ENCODE measurements at places on chromosomes 1 and 21.

DNA sequence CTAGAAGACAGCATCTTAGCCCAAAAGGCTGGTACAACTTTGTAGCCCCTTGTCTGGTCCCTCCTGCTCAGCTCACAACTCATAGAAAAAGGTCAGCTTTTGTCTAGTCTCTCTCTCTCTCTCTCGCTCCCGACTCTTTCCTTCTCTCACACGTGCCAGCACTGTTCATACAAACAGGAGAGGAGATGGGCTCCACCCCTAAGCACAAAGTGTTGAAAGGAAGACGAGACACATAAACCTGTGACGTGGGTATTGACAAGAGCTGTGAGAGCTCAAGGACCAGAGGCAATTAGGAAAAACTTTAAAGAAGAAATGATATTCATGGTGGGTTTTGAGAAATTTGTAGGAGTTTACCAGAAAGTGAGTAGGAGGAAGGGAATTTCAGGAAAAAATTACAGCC, 23.6 kb upstream of the KCNC4 start:
- no peak for DNase-seq

- DNase-seq = no peak
These were observed 16.3 kb downstream of the CCDC17 start for GRCh38 chr1:45607404-45608074.

- DNase-seq = no peak
These were observed 401.5 kb downstream of the RPS6KC1 start for GRCh38 chr1:213452501-213452900.

DNA sequence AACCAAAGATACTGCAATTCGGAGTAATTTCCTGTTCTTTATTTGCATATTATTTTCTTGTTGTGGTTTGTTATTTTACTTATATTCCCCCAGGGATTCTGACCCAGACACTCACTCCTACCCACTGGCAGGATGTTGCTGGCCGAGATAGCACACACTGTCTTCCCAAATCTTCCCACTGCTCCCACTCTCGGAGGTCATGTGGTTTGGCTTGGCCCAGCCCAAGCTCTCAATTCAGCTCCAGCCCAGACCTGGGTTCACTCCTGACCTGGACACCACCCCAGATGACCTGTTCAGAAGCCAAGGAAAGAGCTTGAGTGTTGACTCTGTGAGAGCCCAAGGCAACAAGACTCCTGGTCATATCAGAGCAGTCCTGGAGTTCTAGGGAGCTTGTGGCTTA, 1.2 kb upstream of the FAM43B start:
- no peak for DNase-seq

DNA sequence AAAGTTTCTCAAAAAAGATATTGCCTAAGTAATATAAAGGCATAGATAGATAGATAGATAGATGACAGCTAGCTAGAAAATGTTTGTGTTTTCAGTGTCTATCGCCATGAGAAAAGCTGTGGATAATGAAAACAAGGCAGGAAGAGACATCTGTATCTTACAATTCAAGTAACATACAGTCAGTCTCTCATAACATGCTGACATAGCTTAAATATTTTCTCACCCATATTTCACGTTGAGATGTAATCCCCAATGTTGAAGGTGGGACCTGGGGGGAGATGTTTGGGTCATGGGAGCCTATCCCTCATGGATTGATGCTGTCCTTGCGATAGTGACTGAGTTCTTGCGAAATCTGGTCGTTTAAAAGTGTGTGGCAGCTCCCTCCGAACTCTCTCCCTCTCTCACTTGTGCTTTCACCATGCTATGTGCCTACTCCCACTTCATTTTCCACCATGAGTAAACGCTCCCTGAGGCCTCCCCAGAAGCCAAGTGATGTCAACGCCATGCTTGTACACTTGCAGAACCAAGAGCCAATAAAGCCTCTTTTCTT, 856.8 kb upstream of the ADAMTS5 start:
- no peak for DNase-seq

GRCh38 chr1:175146529-175147213, 45.9 kb downstream of the KIAA0040 start:
- peak; percentile 70 for DNase-seq

GRCh38 chr1:110035236-110035752, 870 bp downstream of the STRIP1 start:
- DNase-seq = no peak

DNA sequence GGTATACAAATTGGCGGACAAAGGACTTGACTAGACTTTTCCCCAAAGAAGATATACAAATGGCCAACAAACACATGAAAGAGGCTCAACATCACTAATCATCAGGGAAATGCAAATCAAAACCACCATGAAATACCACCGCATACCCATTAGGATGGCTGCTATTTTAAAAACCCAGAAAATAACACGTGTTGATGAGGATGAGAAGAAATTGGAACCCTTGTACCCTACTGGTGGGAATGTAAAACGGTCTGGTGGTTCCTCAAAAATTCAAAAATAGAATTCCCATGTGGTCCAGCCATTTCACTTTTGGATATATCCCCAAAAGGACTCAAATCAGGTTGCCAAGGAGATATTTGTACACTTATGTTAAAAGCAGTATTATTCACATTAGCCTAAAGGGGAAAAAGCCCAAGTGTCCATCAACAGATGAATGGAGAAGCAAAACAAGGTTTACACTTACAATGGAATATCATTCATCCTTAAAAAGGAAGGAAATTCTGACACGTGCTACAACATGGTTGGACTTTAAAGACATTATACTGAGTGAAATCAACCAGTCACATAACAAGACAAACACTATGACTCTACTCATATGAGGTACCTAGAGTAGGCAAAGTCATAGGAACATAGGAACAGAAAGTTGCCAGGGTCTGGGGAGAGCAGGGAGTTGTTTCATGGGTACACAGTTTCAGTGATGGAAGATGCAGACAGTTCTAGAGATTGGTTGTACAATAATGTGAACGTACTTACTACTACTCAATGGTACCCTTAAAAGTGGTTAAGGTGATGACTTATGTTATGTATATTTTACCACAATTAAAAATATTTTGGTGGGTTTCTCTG, 17.0 kb downstream of the CD34 start:
- DNase-seq = no peak

GRCh38 chr21:32578107-32578691, 7.1 kb downstream of the TCP10L start:
- peak; percentile 30 for DNase-seq

DNA sequence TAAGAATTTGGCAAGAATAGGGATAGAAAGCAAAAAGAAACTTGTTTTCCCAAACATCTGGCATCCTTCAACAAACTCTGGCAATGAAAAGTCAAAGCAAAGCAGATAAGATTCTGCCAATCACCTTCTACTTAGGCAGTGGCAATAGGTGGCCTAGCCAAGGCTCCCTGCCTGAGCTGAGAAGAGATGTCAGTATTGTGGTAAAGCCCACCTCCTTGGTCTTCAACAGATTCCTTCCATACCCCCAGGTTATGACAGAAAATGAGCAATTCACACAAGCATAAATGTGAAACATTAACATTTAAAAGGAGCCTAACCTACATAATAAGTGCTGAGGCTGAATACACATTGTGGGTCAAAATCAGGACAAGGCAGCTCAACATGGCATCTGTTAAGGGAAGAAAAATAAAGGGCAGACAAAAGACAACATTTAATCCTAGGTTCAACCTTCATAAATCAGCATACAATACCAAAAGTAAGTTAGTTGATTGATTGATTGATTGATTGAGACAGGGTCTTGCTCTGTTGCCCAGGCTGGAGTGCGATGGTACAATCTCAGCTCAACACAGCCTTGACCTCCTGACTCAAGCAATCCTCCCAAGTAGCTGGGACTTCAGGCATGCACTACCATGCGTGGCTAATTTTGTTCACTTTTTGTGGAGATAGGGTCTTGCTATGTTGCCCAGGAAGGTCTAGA, 123.1 kb downstream of the AKT3 start:
- no peak for DNase-seq

DNA sequence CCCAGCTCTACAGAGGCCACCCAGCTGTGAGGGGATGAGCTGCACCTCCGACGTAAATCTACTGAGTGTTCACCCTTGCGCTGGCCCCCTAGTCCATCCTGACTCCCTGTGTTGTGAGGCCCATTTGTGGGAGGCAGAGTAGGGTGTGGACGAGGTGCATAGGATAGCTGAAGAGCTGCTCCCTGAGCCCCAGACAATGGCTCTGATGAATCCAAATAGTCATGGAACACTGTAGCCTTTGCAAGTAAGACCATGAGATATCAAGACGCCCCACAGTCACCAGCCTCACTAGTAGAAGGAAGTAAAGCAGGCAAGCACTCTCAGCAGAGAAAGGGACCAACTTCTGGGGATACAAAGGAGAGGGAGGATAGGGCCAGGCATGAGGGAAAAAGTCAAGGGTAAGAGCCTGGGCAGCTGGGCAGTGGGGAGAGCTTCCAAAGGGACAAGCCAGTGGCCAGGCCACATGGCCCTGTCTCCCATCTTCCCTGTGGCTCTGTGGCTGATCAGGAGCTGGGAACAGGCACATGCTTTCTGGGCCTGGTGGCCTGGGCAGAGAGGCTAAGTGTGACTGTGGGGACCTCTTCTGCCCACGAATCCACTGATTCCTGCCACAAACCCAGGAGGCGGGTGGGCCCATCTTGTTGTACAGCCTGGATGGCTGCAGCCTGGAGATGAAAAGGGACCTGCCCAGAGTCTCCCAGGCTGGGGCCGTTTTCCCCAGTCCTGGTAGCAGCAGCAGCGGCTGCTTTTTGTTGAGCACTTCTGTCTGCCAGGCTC, 55.5 kb upstream of the EPS8L3 start:
- no peak for DNase-seq

GRCh38 chr1:220747437-220748088, 559 bp upstream of the MTARC2 start:
- DNase-seq = no peak

GRCh38 chr1:236301958-236302335, 20.2 kb upstream of the ERO1B start:
- DNase-seq = no peak

GRCh38 chr1:26888231-26888630, 1.9 kb downstream of the GPN2 start:
- DNase-seq = no peak

GRCh38 chr1:68495968-68496679, 758 bp downstream of the DEPDC1 start:
- DNase-seq = peak; percentile 19

DNA sequence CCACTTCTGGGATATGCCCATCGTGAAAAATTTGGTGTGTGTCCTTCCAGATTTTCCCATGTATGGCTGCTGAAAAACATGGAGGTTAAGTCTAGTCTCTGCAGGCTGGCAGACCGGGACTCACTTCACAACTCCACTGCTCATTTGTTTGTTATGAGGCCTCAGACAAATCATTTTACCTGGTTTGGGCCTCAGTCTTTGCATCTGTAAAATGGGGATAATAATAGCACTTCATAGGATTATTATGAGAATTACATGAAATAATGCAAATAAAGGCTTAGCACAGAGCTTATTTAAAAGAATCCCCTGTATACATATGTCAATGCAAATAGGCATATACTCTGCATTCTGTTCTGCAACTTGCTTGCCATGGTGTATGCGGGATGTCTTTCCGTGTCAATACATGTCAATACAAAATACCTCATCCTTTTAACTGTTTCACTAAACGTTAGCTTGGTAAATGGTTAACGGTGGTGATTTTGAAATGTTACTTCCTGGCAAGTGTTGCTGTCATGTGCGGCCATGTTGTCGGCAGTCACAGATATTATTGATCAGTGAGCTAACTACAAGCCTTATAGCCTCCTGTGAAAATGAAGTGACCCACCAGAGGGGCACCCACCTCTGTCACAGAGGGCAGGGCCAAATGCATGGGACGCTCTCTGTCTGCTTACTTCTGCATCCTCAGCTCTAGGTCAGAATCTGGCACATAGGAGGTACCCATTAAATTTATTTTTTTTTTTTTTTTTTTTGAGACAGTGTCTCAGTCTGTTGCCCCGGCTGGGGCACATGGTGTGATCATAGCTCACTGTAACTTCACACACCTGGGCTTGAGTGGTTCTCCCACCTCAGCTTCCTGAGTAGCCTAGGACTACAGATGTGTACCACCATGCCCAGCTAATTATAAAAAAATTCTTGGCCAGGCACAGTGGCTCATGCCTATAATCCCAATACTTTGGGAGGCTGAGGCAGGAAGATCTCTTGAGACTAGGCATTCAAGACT, 4.3 kb downstream of the LCK start:
- peak; percentile 74 for DNase-seq

- DNase-seq = no peak
These were observed 404.7 kb downstream of the RRAGC start for GRCh38 chr1:38454749-38455441.

DNA sequence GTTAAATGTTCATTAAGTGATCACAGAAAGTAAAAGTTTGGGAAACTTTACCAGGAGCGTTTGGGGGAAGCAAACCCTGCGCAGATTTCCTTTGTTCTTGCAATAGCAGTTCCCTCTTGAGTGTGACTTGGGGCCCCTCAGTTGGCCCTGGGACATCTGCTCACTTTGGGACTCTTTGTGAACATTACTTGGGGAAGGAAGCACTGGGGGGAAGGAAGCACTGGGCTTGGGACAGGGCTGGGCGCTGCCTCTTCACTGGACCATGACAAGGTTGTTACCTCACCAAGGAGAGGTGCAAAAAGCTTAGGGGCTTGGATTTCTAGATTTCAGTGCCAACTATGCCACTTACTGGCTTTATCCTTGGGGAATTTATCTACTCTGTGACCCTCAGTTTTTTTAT, 63.5 kb downstream of the ETS2 start:
- no peak for DNase-seq

DNA sequence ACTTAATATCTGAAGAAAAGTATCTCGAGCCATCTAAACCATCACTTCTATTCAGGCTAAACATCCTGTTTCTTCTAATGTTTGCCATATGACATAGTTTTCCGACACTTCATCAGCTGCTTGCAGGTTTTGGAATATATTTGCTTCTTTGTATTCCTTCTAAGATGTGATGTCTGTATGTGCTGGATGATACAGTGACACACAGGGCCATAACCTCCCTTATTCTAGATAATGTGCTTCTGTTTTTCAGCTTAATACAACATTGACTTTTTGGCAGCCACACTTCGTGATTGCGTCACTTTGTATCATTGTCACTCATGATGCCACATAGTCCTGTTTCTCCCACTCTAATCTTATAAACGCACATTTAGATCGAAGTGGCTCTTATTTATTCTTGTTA, 156.3 kb downstream of the CRB1 start:
- DNase-seq = no peak

DNA sequence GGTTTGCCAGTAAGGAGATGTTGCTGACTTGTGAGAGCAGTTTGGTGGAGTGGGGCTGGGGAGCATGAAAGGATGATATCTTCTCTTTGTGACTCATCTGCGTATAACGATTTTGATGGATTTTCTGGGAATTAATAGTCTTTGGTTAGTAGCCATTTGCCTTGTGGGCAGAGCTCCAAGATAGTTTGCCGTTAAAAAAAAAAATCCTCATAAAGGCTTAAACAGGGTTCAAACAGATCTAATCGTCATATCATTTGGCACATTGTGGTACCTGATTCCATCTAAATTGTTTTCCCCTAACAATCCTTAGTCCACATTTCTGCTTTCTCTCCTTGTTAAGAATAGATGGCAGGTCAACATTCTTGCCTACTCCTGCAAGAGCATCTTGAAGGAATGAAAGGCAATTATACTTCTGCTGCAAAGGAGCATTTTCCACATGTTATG, 168.0 kb downstream of the PPP1R12B start:
- DNase-seq = no peak
